ENCODE measurements at places on chromosomes 4 and X. TPM values are rescaled to one million over a fixed set of nuclear protein-coding genes. Genes with fewer than 3 reads are reported as not detected.

Gene OCRL
- 22.5 TPM for total RNA-seq

Gene F8A2
- total RNA-seq = not detected

Gene TEX13B
- total RNA-seq = 0.12 TPM

Gene ATOH1
- not detected for total RNA-seq

Gene CCDC160
- total RNA-seq = 0.25 TPM

Gene SPIN2A
- 0.37 TPM for total RNA-seq

Gene SOD3
- 5.2 TPM for total RNA-seq

Gene HMGN5
- total RNA-seq = 1.7 TPM

Gene DRP2
- total RNA-seq = 1.7 TPM

Gene PCDH18
- total RNA-seq = 82.2 TPM

Gene OPRPN
- not detected for total RNA-seq

Gene SPINK2
- total RNA-seq = not detected

Gene EFHC2
- 0.50 TPM for total RNA-seq

Gene NR3C2
- 0.55 TPM for total RNA-seq

Gene GLOD5
- total RNA-seq = not detected

Gene HSFX3
- total RNA-seq = not detected

Gene HSFX2
- not detected for total RNA-seq

Gene NSG1
- not detected for total RNA-seq

Gene PAGE2B
- total RNA-seq = not detected

Gene FAM90A26
- total RNA-seq = not detected

Measured in uterine smooth muscle cell (primary cell).